ENCODE measurements at places on chromosomes 2 and 18.

- no peak for DNase-seq
Observed at GRCh38 chr2:96437512-96437911, 67.6 kb downstream of the NEURL3 start.

DNA sequence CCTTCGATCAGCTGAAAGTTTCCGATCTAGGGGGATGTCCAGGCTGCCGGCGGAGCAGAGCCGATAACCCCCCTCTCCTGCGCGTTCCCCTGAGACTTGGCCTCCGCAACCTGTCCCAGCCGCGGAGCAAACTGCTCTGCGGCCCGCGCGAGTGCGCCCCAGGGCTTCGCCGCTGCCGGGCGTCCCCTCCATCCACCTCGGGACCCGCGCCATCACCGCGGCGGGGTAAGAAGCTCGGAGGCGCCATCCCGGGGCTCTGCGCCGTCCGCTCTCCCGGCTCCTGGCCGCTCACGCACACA is 990 bp upstream of the GDF7 start:
- DNase-seq: no peak

DNA sequence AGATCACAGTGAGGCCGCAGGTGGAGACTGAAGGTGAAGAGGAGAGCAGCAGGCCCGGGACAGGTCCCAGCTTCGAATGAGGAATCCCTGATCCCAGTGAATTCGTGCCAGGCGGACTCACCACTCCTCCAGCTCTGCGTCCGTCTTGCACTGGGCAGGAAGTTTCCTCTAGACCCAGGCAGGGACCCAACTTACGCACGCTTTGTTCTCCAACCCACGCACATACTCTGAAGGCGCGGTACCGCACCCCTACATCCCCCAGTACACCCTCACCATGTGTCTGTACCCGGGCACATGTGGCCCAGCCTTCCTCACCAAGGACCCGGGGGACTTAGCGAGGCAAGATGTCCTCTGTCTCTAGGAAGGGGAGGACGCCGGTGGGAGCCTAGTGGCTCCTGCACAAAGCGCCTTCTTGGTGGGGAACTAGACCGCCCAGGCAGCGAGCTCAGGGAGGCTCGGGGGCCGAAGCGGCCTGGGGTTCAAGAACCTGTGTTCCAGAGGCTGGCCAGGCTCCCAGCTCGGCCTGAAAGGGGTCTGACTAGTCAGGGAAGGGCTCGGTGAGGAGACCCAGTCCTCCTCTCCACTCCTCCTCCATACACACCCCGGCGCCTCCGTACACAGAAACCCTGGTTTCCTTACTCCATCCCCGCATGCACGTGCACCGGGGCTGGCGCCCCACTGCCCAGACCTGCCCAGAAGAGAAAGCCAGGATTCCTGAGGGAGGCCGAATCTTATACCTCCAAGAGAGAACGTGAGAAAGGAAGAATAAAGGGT is 38.3 kb upstream of the ATP6V1B1 start:
- no peak for DNase-seq

DNA sequence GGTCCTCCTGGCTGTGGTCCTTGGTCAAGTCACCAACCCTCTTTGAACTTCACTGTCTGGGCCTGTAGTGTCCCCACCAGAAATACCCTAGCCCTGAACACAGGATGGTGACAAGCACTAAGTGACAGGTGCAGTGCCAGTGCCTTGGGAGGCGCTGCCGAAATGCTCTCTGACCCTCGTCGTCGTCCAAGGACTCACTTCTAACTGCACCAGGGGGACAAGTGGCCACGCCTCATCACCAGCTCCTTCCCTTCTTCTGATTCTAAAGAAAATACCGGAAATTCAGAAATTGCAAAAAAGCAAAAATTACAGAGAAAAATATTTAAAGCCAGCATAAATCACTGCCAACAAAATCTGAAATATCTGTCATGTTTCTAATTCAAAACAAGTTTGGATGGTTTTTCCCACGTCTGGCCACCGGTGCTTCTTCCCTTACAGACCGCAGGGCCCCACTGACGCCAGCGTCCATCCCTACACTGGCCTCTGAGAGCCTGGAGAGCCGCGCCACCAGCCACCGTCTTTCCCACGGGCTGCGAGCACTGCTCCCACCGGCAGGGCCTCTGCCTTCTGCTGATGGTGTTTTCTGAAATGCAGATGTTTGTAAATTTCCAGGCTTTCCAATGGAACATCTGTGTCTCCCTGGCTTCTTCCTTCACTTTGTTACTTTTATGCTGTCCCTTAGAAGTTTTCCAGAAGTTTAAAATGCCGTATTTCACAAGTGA is 37.4 kb upstream of the GPC1 start:
- DNase-seq: no peak

DNA sequence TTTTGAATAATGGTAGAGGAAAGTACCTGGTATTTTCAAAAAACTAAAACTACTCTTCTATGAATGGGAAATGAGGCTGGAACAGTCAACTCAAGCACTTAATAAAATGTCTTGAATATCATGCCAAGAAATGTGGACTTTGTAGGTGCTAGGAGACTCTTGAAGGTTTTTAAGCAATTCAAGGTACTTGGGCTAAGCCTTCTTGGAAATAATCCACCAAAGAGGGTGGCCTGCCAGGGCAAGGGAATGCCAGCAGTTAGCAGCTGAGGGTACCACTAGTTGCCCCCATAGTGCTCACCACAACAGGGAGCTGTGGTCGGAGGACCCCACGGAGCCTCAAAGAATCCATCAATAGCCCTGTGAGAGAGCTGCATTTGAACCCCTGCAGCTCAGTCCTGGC is 14.6 kb upstream of the ACYP2 start:
- no peak for DNase-seq

DNA sequence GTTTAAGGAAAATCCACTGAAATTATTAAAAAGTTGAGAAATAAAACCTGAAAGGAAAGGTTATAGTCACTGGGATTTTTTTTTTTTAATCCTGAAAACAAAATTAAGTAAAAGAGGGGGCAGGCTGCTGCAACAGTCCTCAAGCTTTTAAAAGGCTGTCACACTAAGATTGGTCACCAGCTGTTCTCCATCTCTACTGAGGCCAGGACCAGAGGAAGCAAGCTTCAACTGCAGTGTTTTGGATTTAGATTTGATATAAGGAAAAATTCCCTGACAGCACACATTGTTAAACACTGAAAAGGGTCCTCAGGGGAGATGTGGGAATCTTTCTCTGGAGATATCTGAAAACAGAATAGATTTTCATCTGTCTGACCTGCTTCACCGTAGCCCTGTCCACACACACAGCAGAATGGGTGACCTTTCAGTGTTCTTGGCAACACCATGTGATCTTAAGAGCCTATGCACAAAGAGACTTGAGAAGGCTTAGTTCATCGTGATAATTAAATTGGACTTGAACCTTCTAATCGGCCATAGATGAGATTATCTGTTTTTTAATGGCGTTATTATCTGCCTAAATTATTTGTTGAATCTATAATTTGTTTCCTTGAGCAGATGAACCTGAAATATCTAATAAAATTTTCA is 132.0 kb upstream of the BOD1L2 start:
- no peak for DNase-seq

DNA sequence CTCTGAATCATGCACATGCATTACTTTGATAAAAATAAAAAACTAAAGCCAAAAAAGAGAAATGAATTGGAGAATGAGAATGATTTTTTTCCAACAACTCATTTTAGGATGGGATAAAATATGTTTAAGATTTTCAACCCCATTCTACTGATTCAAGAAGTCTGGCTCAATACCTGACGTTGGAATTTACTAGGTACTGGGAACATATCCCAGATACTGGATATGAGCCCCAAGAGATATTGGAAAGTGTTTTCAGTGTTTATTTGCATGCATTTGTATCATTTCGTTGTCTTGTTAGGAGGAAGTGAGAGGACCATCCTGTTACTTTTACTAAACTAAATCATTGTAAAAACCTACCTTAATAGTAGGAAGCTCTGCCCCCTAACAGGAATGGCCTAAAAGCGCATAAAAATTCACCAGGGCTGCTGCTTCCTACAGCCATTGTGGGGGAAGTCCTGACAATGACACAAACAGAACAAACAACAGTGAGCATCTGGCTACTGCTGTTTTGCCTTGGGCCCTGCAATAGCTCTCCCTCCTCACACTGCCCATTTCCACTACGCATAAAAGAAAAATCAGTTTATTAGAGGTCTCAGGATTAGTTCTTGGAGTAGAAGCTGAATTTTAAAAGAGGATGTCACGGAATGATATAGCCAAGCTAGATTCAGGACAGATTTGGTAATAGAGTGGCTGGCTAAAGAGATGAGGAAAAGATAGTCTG is 35.2 kb downstream of the ANKAR start:
- no peak for DNase-seq

DNA sequence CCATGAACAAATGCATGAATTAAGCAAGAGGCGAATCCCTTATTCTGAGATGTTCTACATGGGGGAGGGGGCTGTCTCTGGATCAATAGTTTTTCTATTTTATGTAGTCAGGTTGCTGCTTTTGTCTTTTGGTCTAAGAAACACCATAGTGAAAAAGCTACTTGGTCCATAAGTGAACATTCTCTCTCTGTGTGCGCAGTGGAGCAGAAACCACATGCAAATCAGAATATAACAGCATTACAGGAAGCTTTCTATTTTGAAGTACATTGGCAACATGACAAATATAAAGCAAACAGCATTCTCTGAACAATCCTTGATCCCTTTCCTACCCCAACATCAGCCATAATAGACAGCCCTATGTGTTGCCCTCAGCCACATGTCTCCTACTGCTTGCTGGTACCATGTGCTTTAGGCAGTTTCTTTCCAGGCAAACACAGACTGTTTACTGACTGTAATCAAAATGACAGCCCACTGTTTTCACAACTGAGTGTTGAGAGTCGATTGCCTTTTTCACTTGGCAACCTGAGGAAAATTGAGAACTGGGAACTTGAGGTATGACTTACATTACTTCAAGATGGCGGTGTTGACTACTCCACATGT is 10.6 kb downstream of the SCN3A start:
- DNase-seq: no peak

DNA sequence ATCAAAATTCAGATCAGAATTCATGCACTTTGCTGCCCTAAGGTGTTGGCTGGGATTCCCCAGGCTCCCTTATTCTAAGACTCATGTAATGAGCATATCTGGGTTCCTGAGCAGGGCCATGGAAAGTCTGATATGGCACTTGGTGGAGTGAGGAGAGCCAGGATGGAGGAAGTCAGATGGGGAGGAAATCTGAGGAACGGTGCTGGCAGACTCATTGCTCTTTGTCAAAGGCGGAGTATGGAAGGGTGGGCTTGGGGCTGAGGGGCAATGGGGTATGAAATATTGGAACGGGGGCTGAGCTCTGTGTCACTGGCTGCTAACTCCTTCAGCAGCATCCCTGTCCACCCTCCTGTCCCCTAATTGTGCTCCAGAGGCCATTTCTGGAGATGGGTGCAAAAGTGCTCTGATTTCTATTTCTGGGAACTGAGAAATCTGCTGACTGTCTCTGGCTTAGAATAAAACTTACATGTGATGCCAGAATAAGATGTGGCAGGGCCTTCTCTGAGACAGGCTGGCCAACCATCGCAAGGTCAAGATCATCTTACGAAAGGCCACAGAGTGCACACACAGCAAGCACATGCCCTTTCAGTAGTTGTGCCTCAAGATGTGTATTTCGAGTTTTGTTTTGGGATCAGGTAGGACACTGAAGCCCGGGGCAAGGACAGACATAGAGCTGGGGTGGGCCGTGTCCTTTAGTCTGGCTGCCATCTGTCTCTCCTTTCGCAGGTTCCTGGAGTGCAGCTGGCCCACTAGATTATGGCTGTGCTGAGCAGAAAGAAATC is 480.0 kb upstream of the HS6ST1 start:
- no peak for DNase-seq

GRCh38 chr2:106828119-106828518 is 57.8 kb downstream of the ST6GAL2 start:
- DNase-seq: no peak

DNA sequence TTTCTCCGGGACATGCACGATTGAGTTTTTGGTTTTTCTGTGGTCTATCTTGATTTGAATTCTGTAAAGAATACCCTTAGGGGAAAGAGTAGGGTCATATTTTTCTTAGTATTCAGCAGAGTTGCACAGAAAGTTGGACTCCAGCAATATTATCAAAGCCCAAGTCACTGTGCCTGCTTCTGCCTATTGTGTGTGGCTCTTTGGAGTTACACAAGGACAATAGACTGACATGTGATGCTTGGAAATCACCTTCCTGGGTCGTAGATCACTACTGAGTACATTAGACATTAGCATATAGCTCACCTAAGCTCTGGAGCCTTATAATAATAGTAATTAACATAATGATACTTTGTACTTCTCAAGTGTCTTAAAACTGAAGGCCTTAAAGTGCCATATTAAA is 238.8 kb upstream of the FOSL2 start:
- DNase-seq: no peak
